Activated T-helper 2 cell treated with anti-CD3 and anti-CD28 coated beads, Interferon-gamma antibody, Interleukin-2, Interleukin-4, amounts not matched to agents 10 μg/mL and 5 μg/mL and 100 μg/mL, durations not matched to agents 14 hours and 24 hours and 36 hours (primary cell): ENCODE measurements at places on chromosomes 12 and 14. TPM values are rescaled to one million over a fixed set of nuclear protein-coding genes. Genes with fewer than 3 reads are reported as not detected.
A peak's percentile ranks its signal among the peaks of the same experiment; 100 is the strongest.

KSR2 gene
- 0.05 and 0.09 TPM in 2 replicates for total RNA-seq

ADAM21 gene
- total RNA-seq: not detected in 2 replicates

PTPN6 gene
- 250 and 252 TPM in 2 replicates for total RNA-seq

DNA sequence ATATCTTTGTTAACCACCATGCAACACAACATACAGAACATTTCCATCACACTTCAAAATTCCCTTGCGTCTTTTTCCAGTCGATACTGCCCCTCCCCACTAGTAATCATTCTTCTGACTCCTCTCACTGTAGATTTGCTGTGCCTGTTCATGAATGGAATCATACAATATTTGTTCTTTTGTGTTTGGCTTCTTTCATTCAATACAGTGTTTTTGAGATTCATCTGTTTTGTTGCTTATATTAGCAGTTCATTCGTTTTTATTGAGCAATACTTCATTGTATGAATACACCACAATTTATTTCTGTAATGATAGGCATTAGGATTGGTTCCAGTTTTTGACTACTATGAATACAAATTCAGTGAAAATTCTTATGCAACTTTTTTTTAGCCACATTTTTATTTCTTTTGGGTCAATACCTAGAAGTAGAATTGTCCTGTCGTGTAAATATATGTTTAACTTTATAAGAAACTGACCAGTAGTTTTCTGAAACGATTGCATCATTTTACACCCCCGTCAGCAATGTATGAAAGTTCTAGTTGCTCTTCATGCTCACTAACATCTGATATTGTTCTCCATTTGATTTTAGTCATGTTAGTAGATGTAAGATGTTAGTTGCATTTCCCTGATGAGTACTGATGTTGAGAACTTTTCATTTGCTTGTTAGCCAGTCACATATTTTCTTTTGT is 127.5 kb downstream of the TGFB3 start:
- DNase-seq: no peak

- no peak for DNase-seq
Measured at GRCh38 chr14:95260537-95261361, 59.0 kb downstream of the CLMN start.

- DNase-seq: no peak
Measured at GRCh38 chr12:127044836-127045235, 1222.1 kb upstream of the TMEM132C start.

GRCh38 chr12:53652366-53652765 is 23.5 kb downstream of the ATP5MC2 start:
- DNase-seq: no peak

CCDC38 gene
- 0.07 TPM in 1 of 2 replicates, not detected in the other for total RNA-seq

- no peak for DNase-seq
Measured at GRCh38 chr12:46367351-46368029, 5.1 kb downstream of the SLC38A2 start.

- DNase-seq: peak; percentile 39
Measured at GRCh38 chr12:122732170-122732569, 1.5 kb upstream of the HCAR1 start.

OAS1 gene
- 17.7 and 17.8 TPM in 2 replicates for total RNA-seq

DNA sequence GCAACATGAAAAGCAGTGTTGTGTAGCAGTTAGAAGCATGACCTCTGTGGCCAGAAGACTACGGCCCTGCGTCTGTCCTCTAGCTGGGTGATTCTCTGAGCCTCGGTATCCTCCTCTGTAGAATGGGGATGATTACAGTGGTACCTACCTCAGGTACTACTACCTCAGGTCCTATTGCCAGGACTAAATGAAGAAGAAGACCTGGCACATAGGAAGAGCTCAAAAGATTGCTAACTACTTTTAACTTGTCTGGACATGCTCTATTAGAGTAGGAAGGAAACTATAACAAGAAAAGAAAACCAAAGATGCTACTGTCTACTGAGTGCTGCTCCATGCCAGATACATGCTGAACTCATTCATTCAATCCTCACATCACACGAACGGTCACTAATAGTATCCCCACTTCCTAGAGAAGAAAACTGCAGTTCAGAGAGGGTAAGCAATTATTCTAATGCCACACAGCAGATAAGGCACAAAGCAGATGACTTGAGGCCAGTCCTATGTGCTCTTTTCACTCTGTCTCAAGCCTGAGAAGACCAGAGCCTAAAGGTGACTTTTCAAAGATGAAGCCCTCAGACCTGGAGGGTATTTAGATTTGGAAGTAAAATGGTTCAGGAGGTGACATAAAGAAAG is 108.1 kb upstream of the HIF1A start:
- DNase-seq: no peak

DNA sequence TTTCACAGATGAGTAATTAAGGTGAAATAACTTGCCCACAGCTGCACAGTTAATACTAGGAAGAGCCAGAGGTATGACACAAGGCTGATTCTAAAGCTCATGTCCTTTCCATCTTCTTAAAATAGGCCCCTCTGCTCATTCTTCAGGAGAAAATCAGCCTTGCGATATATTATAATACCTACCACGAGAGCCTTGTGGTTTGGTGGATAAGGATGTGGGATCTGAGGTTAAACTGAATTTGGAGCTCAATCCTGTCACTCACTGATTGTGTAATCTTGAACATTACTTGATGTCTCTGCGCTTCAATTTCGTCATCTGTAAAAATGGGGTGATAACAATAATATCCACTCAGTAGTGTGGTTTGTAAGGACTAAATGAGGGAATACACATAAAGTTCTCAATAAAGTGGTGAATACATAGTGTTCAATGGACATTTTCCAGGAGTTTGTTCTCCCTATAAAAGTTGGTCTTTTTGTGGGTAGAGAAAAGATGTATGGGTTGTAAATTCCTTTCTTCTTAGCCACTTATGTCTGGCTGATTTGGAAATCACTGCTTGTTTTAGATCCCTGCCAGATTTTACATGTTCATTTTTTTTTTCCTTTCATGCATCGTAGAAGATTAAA is 25.1 kb upstream of the ATP2B1 start:
- no peak for DNase-seq
